ENCODE measurements at places on chromosomes 16 and 17.

GRCh38 chr16:72604375-72604774 lies 432.4 kb upstream of the PMFBP1 start:
- no peak for DNase-seq

DNA sequence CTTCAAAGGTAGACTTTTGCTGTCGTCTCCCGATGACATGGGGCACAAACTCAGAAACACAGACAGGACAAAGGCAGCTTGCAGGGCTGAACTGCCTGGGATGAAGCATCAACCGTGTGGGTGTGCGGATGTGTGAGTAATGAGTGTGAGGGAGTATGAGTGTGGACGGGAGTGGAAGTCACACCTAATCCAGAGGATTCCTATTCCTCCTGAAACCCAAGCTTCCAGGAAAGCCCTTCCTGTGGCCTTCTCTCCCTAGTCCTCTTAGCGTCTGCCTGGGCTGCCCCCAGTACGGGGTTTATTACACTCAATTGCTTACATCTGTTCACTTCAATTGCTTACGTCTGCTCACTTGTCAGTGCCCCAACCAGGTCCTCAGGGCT lies 2.3 kb upstream of the IL4R start:
- no peak for DNase-seq

GRCh38 chr16:60363566-60363965 lies 1629.5 kb upstream of the GOT2 start:
- DNase-seq = no peak

DNA sequence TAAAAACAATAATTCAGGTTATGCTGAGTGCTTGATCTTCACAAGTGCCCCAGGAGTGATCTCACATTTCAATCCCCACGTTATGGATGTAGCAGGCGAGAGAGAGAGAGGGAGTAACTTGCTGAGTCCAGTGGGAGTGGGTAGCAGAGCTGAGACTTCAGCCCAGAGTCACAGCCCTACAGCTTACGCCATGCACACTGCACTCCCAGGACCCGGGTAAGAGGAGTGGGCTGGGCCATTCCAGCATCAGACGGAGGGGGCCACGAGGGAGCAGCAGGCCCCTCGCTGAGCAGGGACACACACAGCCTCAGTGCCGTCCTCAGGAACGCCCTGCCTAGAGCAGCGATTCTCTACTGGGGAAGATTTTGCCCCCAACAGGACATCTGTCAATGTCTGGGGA lies 9.8 kb upstream of the KIF19 start:
- no peak for DNase-seq

- DNase-seq = no peak
Observed at GRCh38 chr17:35028531-35029262, 34.8 kb downstream of the RFFL start.

GRCh38 chr16:72819345-72819744 lies 228.6 kb downstream of the ZFHX3 start:
- DNase-seq = no peak

DNA sequence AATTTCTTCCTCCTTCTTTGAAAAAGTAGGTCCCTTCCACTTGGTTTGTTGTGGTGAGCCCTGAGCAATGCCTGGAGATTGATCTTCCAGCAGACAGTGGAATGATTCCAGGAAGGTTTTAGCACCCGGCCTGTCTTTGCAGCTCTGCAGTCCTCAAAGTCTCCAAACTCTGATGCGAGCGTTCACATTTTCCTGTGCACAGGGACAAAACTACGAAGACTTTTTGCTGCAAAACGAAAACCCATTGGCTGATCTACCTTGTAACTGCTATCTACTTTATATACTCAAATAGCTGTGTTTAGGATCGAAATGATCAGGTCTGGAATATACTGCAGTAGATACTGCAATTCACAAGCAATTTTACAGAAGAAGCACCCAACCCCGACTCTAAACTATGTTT lies 21.7 kb downstream of the G6PC1 start:
- DNase-seq = no peak
